Cardiac septum (tissue), 1 donor: ENCODE measurements at places on chromosomes 5 and 9. TPM values are rescaled to one million over a fixed set of nuclear protein-coding genes. Genes with fewer than 3 reads are reported as not detected.

The FAT2 gene
- 0.05 TPM for total RNA-seq

The ZNF483 gene
- 7.4 TPM for total RNA-seq

The NR5A1 gene
- total RNA-seq: not detected

The DDX4 gene
- not detected for total RNA-seq

GRCh38 chr5:149268928-149269557 is 2.6 kb upstream of the AFAP1L1 start:
- no peak for DNase-seq

DNA sequence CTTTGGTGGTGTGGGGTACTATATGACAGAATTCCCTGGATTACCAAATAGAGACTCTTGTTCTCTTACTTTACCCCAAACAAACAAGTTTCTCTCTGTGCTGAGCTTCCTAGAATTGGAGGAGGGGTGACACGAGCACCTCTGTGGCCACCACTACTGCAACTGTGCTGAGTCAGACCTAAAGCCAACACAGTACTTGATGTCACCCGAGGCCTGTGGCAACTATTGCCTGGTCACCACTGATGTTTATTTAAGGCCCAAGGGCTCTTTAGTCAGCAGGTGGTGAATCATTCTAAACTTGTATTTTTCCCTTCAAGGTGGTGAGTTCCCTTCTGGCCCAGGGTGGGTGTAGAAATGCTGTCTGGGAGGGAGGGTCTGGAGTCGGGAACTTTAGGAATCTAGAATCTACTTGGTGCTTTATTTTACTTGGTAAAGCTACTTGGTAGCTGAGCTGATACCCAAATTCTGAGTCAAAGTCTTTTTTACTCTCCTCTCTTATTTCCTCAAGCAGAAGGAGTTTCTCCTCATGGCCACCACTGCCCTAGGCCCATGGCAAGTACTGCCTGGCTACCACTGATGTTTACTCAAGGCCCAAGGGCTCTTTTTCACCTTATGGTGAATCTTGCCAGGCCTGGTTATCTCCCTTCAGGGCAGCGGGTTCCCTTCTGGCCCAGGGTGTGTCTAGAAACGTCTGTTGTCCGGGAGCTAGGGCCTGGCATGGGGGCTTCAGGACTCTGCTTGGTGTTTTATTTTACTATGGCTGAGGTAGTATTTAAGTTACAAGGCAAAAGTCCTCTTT is 9.8 kb downstream of the LURAP1L start:
- DNase-seq: no peak

DNA sequence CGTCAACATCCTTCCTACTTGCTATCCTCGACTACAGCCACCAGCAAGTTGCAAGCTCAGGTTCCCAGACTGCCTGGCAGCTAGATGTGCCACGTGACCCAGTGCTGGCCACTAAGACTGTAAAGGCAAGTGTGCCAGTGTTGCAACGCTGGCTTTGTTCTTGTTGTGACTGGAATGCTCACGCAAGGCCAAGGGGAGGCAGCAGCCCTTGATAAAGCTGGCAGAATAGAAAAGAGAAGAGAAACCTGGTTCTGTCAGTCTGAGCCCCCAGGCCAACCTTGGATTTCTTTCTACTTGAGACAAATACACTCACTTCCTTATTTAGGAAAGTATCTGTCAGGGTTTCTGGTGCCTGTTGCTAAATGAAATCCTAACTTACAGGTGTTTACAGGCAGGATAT is 113.0 kb downstream of the KLHL3 start:
- DNase-seq: peak; percentile 88

GRCh38 chr9:123651273-123651672 is 278.7 kb downstream of the DENND1A start:
- DNase-seq: no peak

DNA sequence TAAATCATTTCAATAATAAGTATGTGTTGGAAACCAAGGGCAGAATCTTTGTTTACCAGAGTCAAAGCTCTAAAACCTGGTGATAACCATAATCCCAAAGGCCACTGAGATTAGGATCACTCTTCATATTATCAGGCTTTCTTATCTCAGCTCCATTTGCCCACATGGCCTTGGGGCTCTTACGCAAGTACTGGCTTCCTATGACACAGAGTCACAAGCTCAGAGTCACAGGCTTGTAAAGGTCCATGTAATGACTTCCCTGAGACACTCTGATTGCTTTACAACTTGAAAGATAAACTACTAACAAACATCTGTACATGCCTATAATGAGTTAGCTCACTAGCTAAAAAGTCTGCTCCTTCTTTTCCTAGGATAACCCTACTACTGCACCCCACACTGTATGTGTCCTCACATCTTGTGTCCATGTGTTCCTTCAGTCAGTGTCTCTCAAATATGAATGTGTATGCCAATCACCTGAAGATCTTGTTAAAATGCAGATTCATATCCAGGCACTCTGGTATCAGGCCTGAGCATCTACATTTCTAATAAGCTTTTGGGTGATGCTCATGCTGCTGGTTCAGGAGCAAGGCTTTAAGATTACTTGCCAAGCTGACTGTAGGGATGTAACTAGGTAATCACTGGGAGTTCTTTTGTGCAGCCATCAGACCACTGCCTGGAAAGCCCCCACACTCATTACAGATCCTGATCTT is 28.4 kb downstream of the SEMA6A start:
- no peak for DNase-seq

DNA sequence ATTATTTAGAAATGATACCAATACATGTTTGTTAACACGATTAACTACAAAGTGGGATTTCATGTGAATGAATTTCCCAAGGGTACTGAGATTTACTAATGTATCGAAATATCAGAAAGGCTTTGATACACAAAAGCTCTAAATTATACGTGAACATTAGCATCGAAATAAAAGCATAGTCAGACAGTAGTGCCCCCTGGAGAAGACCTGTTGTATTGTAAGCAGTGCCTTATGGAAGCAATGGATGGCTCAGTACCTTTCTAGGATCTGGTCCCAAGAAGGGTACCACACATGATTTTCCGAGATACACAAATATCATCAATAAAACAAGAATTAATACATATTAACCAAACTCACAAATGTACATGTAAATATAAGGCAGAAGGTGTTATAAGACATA is 153.8 kb downstream of the CDH12 start:
- DNase-seq: no peak

DNA sequence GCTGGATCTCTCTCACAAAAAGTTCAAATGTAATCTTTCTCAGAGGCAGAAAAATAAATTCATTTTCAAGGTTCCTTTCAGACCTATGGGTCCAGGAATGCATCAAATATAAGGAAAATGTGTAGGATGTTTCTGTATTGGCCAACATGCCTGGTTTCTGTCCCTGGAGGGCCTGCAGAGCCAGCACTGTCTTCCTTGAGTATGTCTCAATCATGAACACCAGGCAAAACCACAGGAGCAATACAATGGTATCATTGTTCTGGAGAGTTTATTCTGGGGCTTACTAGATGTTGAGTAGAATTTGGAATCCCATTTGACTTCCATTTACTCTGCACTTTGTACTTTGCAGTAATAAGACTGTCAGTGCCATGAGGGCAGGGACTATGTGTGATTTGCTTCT is 23.5 kb downstream of the INSYN2B start:
- DNase-seq: no peak

DNA sequence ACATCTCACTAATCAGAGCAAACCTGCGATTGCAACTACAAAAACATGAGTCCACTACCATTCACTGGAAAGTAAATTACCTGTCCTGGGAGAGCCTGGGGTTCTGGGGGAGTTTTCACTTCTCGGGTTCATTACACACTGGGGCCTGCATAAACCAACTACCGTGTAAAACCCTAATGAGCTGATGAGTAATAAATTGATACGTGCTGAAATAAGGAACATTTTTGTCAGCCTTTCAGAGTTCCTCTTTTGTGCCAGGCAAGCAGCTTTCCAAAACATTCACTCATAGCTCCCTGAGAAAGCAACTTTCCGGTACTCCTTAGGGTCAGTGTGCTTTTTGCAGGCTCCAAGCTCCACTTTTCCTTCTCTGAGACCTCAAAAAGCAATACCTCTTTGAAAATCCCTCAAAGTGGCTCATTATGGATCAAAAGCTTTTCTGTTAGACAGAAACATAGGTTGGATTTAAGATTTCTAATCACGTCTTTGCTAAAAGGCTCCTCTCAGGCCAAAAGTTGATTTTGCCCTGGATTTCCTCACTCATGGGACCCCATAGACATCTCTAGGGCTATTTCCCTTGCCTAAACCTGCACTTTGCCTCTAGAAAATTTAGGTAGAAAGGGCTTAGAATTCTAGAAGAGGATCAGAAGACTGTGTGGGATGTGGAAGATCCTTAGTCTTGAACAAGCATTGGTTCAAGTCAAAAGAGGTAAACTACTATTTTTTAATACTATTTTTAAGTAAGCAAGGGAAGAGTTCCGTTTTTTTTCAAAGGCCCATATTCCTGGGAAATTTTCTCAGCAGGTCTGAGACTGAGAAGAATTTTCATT is 74.8 kb downstream of the ST8SIA4 start:
- DNase-seq: no peak

DNA sequence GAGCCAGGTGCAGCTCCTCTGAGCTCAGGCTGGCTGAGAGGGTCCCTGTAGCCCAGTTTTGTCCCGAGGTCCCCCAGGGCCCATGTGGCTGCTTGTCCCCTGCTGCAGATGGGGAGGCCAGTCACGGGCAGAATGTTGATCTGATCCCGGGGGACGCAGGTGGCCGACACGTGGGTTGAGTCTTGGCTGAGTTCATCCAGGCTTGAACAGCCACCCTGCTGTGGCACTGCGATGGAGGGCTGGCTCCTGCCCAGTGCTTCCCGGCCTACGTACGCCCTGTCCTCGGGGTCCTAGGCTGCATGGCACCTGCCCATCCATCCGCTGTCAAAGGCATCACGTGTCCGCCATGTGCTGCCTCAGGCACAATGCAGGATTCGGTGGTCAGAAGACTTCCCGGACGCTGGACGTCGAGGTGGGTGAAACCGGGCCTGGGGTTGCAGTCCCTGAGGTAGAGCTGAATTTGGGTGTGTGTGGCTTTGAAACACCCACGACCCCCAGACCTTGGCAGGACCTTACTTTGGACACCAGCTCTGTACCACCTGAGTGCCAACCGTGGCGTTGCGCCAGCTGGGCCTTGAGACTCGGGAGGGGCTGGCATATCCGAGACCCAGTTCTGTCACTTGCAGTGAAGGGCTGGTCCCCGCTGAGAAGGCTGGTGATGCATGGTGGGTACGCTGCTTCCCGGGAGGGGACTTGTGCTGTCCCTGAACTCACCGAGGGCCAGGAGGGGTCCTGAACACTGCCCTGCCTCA is 22.3 kb downstream of the RXRA start:
- no peak for DNase-seq

- no peak for DNase-seq
Measured at GRCh38 chr9:98521141-98521540, 187.6 kb downstream of the GABBR2 start.

GRCh38 chr5:109943701-109944235 is 254.0 kb downstream of the MAN2A1 start:
- DNase-seq: no peak

DNA sequence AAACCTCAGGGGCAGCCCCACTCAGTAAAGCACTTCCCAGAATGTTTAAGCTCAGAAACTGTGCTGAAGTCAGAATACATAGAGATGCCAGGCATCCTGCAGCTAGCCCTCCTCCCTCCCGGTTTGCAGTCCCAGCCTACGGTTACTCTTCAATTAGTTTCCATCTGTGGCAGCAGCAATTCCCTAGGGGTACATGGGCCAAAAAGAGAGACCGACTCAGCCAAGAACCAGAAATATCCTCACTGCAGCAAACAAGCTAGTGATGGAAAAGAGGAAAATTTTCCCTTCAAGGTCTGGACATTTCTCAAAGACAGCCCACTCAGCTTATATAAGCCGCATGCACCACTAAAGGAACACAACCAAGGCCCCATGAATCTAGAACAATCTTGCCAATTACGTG is 89.1 kb upstream of the PPP2R2B start:
- no peak for DNase-seq

DNA sequence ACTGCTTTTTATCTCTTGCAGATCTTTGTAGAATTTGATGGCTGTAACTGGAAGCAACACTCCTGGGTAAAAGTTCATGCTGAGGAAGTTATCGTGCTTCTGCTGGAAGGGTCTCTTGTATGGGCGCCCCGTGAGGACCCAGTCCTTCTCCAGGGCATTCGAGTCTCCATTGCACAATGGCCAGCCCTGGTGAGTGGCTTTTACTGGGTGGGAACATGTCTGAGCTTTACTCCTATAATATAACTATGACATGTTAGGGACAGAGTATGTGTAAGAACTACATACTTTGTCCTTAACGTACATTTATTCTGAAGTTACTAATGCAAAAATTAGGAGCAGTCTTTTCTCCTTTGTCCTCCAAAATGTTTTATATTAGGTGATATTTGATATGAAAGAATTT is 20.2 kb downstream of the KDM3B start:
- DNase-seq: no peak

DNA sequence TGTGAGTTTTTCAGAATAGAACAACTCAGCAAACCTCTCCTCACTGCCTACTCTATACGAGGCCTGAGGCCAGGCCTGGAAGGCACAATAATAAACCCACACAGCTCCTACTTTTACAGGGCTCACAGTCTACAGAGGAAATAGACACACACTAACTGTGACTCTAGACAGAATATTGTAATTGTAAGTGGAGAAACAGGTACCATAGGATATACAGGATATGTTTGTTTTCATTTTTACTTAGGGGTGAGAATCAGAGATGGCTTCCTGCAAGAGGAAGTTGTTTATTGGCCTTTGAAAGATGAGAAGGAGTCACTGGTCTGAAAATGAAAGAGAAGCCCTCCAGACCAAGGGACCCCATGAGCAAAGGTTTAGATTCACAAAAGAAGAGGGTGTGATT is 35.8 kb upstream of the TGFBR1 start:
- no peak for DNase-seq

- no peak for DNase-seq
Measured at GRCh38 chr5:72543365-72543764, 36.2 kb upstream of the ZNF366 start.

DNA sequence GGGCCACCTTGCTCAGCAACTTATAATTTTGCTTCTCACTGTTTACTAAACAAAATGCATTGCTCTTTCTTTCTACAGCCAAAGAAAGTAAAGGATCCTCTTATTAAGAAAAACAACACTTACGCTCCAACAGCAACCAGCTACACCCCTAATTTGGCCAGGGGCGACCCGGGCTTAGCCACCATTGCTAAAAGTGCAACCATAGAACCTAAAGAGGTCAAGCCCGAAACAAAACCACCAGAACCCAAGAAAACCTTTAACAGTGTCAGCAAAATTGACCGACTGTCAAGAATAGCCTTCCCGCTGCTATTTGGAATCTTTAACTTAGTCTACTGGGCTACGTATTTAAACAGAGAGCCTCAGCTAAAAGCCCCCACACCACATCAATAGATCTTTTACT is 49.1 kb downstream of the GABRA1 start:
- no peak for DNase-seq
